ENCODE measurements at places on chromosomes 6 and 20.

GRCh38 chr6:168916576-168917211 is 337.0 kb downstream of the THBS2 start:
- no peak for DNase-seq

DNA sequence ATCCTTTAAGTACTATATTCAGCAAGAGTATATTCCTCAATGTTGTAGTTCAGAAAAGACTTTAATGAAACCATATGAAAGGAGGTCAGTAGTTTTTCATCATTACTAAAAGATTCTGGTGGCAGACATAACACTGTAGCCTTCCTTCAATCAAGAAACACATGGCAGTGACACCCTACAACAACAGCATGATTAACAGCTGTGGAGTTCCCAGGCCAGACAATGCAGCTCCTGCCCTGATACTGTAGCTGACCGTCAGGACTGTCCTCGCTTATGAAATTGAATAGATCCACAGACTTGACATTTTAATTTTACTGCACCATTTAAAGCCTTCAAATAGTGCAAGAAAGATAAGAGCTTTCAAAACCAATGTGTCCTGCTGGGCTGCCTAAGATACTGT is 43.6 kb downstream of the USP45 start:
- DNase-seq = no peak

DNA sequence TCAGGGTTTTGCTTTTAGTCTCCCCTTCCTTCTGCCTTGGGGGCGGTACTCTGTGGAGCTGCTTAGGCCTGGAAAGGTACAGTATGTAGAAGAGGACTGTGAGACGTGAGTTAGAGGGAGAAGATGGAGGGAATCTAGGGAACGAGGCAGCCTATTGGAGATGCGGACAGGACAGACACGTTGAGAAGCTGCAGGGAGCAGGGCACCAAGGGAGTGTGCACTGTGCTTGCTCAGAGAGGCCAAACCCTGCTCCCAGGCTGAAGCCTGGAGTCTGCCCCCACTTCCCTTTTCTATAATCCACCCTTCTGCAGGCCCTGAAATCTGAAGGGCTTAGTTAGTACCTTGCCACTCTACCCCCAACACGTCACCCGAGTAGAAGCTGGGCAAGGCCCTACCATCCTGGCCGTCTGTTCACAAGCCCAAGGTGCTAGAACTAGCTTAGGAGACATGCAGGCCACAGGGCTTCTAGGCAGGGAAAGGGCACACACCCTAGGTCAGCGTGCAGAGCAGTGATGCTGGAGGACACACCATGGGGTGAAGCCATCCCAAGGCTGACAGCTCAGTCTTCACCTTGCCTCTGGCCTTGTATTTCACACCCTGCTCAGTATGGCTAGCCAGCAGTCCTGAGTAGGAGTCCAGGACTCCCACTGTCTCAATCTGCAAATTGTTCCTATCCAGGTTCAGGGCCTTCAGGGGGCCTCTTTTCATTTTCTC is 6.9 kb downstream of the TP53INP2 start:
- DNase-seq = no peak

DNA sequence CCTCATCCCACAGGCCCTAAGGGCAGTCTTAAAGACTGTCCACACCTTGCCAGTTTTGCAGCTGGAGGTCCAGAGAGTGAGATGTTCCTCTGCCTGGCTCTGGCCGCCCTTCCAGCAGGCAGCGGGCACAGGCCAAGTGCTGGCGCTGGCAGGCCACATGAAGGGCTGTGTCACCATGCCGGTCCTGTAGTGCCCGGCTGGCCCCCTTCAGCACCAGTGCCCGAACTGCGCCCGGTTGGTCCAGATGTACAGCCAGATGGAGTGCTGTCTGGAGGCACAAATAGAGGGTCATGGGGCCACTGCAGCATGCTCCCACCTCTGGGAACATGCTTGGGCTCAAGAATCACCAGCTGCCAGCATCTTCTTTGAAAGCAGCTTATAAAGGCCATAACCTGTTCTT is 3.8 kb downstream of the NFKBIE start:
- DNase-seq = no peak

- DNase-seq = no peak
Observed at GRCh38 chr6:43150051-43150751, 20.9 kb upstream of the SRF start.

GRCh38 chr6:36317623-36318022 is 19.1 kb downstream of the BNIP5 start:
- DNase-seq = no peak

DNA sequence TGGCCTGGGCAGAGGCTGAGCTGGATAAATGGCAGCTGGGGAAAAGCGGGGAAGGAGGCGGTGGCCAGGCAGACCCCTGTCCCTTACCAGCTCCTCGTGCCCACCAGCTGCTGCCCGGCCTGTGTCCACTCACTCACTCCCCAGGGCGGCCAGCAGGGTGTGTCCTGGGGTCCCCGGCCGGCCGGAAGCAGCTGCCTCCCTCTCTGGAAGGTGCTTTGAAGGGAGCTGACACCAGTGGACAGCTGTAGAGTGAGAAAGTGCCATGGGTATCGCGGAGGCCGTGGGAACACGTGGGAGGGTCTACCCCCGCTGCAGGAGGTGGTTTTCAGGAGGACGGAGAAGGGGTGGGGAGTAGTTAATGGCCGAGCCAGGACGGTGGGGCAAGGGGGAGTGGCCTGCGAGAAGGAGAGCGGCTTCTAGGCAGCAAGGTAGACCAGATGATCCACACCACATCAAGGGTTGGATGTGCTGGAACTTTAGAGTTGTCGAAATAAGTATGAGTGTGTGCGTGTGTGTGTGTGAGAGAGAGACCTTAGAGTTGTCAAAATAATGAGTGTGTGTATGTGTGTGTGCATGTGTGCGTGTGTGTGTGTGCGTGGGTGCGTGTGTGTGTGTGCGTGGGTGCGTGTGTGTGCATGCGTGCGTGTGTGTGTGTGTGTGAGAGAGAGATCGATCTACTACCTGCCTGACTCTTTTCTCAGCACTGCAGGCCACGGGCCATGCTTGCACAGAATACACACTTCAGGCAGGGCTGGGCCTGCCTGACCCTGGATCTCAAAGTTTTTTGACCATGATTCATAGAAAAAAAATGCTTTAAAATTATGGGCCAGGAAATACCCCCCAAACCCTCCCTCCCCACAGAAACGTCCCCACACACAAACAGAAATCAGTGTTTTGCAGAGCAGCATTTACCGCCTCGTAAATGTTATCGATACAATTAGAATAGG is 43.9 kb downstream of the CDH4 start:
- no peak for DNase-seq

DNA sequence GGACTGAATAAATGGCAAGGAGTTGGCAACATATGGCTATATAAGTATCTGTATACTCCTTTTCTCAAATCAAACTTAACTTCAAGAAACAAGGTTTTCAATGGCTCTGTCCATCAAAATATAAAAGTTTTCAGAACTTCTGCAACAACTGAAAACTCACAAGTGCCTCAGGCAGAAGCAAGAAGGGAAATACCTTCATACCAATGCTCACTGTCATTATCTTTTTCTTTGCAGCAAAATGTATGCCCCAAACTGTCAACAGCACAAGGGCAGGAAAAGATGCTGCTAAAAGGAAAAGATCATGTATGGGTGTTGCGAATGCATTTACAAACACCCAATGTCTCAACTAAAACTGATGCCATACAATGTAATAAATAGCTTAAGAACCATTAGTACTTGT is 45.9 kb downstream of the PTPRK start:
- no peak for DNase-seq

GRCh38 chr6:37011656-37012378 is 6.4 kb downstream of the FGD2 start:
- DNase-seq = no peak
